Effector CD8-positive, alpha-beta T cell (primary cell): ENCODE measurements at places on chromosomes 6 and 20.

DNA sequence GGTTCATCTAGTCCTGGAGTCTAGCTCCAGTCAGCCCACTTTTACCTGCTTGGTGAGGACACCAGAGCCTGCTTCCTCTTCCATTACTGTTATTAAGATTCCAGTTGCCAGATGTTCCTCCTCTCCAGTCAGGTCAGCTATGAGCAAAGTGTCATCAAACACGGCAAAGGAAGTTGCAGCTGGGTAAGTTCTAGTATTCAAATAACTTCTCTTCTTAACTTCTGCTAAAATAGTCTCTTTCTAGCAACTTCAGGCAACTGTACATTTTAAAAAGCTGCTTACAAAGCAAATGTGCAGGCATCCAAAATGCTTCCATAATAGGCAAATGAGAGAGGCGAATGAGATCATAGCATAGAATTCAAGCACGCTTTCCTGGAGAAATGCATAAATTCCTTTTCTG lies 18.4 kb upstream of the MRPS18A start:
- no peak for DNase-seq

DNA sequence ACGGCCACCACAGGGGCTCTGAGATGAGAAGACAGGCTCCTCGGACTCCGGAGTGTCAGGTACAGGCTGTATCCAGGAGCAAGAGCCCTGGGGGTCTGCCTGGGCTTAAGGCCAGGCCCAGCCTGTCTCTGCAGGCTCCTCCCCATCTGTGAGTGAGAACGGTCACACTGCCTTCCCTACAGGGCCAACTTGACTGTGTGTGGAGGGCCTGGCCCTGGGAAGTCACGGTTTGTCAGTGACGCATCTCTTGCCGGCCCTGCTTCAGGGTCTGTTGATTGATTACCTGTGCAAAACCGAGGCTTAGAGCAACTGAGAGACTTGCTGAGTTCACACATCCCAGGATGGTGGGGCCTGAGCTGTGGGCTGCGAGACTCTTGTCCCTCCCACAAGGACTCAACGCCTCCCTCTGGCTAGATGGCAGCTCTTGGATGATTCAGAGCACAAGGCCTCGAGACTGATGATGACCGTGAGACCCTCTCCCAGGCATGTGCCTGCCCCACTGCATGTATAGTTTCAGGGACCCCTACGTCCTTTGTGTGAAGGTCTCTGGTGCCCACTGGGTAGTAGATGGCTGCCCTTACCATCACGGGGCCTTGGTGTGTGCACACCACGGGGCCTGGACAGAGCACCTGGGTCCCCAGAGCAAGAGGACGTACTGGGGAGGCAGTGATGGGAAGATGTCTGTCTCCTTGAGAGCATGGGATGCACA lies 5.9 kb downstream of the RBM38 start:
- no peak for DNase-seq

GRCh38 chr6:27805347-27805746 lies 106.8 kb downstream of the OR2B2 start:
- no peak for DNase-seq

DNA sequence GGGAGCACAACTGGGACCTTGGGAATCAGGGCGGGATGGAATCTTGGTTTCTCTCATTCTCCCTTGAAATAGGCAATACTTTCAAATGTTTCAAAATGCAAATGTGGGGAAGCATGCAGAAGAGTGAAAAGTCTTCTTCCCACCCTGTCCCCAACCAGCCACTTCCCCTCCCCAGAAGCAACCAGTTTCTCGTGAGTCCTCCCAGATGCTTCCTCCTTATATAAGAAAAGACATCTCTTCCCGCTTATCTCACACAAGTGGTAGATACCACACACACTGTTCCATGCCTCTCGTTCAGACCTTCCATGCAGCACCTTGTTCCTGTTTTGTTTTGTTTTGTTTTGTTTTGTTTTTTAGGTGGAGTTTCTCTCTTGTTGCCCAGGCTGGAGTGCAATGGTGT lies 25.1 kb downstream of the HCK start:
- DNase-seq, result no peak

GRCh38 chr20:48807586-48808381 lies 20.0 kb downstream of the PREX1 start:
- no peak for DNase-seq

DNA sequence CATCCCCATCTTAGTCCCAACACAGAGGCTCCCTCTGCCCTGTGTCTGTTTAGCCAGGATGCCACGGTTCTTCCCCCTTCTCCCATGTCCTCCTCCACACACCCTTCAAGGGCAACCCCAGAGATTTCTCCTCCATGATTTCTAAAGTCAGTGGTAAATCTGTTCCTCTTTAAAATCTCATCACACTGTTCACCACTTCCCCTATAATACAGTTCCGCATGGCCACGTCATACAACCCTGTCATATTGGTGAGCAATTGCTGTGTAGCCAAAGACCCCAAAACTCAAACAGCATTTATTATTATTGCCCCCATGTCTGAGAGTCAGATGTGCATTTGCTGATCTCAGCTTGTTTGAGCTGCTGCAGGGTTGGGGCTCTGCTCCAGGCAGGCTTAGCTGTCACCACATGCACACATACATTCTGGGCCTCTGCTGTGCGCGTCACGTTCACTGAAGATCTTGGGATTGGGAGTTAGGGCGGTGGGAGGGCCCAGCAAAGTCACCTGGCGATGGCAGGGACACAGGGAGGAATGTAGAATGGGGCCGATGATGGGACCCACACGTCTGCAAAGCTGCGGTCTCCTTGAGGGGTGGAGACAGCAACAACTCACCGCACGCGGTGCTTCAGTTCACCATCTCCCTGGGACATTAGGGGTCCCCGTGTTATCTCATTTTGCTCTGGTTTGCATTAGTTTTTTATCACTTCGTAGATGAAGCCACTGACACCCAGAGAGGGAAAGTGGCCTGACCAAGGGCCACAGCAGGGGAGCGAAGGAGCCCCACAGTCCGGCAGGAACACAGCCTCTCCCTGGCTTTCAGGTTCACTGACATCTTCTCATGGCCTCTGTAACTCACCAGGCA lies 36.9 kb upstream of the CD93 start:
- no peak for DNase-seq

DNA sequence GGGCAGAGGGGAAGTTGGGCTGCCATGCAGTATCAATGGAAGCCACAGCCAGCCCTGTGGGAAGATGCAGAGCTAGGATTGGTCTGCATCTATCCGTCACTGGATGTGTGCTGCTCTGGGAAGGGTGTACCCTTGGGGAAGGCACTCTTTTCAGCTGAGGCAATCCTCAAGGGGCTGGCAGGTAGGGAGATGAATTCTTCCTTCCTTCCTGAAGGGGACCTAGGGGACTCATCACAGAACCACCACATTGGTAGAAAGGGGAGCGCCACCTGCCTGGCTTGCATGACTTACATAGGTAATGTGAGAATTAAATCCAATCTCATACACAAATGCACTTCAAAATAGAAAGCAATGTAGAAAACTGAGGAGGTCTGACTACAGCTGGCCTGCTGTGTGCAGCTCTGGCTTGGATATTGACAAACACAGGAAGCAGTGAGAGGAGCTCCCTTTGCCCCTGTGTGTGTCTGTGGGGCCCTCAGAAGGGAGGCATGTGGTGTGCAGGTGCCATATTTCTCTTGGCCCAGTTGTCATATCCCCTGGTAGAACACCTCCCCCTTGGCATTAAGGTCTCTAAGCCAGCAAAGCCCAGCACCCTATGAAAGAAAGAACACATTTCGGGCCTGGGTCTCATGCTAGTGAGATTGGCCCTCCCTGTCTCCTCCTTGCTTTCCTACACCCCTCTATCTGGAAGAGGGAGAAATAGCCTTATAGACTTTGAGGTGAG lies 260.3 kb upstream of the MOCS1 start:
- no peak for DNase-seq

DNA sequence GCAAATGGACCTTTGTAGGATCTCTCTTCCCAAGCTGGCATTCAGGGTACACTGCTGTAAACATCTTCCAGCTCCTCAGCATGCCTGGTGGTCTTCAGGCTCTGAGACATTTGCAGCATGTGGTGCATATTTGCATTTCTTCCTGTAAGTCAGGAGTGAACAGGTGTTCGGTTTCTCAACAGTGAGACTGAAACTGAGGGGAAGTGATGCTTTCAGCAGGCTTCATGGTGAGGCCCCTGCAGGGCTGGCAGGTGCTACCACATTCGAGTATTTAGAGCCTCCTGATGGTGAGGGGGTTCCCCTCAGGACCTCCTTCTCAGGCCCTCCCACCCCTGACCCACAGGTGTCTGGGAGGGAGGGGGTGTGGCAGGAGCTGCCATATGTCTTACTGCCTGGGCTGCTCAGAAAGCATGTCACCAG lies 15.1 kb downstream of the MYBL2 start:
- no peak for DNase-seq

- DNase-seq, result no peak
Measured at GRCh38 chr20:35559042-35559693, 17.3 kb downstream of the ERGIC3 start.

DNA sequence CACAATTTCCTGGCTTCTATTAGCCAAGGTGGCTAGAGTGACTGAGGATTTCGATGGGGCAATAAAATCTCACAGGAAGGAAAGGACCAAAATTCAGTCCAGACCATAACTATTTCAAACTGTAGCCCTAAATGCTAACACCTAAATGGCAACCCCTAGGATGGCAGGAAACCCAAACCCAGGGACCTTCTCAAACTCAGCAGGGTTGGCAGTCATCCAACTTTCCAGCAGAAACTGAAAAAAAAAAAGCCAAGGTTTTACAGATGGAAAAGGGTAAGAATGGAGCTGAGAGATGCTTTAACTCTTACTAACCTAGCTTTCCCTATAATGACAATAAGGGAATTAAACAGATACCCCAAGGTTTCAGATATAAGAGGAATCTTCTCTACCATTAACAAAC lies 10.5 kb downstream of the IBTK start:
- DNase-seq, result no peak

GRCh38 chr6:89950879-89951391 lies 56.7 kb downstream of the GJA10 start:
- DNase-seq, result no peak
